ENCODE measurements at places on chromosomes 6 and 20.
A peak's percentile ranks its signal among the peaks of the same experiment; 100 is the strongest.

DNA sequence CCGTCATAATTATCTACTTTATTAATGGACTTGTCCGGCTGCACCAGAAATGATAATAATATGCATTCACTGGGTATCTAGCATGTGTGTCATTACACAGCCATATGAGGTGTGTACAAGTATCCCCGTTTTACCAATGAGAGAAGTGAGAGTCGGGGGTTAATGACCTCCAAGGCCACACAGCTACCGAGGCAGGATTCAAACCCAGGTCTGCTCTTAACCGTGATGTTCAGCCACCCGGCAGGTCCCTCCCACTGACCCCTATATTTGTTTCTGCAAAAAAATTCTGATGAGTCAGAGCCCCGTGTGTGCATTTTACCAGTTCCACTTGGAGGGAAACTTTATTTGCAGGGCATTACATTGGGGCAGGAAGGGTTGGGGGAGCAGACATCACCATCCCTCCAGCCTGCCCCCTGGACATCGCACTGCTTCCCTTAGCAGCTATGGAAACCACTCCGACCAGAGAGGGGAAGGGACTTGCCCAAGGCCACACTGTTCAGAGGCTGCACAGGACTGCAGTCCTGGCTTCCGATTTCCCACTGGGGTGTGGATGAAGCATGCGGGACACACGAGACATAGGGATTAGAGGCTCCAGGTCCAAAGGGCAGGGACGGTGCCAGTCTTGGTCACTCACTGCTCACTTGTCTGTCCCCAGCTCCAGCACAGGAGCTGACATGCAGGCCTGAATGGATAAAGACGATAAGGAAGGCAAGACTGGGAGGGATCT lies 10.1 kb upstream of the SRC start:
- no peak for DNase-seq

DNA sequence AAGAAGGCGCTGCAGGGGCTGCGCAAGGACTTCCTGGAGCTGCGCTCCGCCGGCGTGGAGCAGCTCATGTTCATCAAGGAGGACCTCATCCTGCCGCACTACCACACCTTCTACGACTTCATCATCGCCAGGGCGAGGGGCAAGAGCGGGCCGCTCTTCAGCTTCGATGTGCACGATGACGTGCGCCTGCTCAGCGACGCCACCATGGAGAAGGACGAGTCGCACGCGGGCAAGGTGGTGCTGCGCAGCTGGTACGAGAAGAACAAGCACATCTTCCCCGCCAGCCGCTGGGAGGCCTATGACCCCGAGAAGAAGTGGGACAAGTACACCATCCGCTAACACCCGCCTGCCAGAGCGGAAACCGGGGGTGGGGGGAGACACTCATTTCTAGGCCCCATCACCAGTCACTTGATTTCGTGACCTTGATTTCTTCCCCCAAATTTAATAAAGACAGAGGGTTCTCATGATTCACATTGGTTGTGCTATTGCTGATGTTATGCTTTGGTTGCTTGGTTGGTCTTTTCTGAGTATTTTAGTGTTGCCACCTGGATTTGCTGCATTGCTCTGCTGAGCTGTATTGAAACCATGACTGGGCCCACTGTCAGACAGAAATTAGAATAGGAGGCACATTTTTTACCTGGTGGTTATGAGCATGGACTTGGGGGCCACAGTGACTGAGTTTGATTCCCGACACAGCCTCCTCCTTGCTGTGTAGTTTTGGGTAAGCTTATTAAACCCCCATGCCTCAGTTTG lies 1.5 kb downstream of the FAM50B start:
- no peak for DNase-seq

GRCh38 chr20:50138120-50138478 lies 15.4 kb downstream of the PEDS1 start:
- no peak for DNase-seq

GRCh38 chr6:74646461-74646860 lies 559.4 kb downstream of the COL12A1 start:
- DNase-seq, result no peak

DNA sequence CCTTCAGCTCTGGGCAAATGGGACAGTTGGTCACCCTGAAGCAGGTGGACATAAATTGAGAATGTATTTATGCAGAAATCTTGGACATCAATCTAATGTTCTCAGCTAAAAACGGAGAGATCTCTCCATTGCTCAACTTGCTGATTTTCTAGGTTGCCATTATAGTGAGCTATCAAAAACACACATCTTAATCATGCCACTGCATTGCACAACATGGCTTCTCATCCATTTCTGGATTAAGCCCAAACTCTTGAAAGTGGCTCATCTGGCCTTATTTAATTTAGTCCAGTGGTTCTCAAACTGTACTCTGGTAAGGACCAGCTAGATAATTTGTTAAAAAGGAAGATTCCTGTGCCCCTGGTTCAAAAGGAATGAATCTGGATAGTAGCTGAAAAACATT lies 324.9 kb upstream of the CITED2 start:
- DNase-seq, result no peak

GRCh38 chr20:63321148-63321831 lies 28.3 kb downstream of the COL20A1 start:
- DNase-seq, result peak; percentile 45

DNA sequence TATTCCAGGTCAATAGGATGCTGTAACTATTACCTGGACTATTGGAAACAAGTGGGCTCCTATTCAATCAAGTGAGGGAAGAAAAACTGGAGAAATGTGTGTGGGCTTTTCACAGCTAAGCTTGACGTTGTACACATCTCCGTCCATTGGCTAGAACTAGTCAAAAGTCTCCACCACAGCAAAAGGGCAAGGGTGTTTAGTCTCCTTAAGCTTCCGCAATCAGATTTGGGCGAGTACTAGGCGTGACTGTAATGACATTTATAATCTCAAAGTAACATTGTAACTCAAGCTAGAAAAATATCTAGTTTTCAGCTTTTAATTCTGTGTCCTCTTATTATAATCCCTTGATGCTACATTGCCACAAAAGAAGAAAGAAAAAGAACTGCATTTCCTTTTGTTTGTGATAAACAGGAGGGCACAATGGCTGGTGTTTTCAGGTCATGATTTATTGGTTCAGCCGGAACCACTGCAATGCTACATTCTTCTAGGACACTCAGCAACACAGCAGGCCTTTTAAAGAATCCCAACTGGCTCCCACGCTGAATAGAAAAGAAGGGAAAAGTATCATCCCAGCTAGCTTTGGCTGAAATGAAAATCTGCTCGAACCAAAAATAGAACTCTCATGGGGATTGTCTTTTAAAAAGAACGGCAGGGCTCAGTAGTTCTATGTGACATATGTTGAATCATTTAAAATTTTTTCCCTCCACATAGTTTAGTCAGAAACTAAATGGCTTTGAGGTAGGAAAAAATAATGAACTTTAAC lies 387.7 kb downstream of the BTBD3 start:
- no peak for DNase-seq

Data from urinary bladder (tissue), 4 donors.